Neural crest cell (in vitro differentiated cells): ENCODE measurements at places on chromosomes 6 and 20. TPM values are rescaled to one million over a fixed set of nuclear protein-coding genes. Genes with fewer than 3 reads are reported as not detected.

ZNF165 gene
- 0.91 and 0.98 TPM in 2 replicates for total RNA-seq

IPCEF1 gene
- 0.28 and 0.52 TPM in 2 replicates for total RNA-seq

BTBD3 gene
- 131 and 134 TPM in 2 replicates for total RNA-seq

EFHC1 gene
- 43.7 and 46.0 TPM in 2 replicates for total RNA-seq

SYTL3 gene
- total RNA-seq: 0.20 and 0.28 TPM in 2 replicates

POPDC3 gene
- total RNA-seq: 0.77 and 0.86 TPM in 2 replicates

- no peak for DNase-seq
Observed at GRCh38 chr20:42613076-42613475, 576.6 kb downstream of the PTPRT start.

GRCh38 chr6:119022796-119023195 is 55.7 kb downstream of the FAM184A start:
- DNase-seq: no peak

GRCh38 chr6:11538052-11538818 is 686 bp downstream of the TMEM170B start:
- peak; percentile 28 for DNase-seq

DNA sequence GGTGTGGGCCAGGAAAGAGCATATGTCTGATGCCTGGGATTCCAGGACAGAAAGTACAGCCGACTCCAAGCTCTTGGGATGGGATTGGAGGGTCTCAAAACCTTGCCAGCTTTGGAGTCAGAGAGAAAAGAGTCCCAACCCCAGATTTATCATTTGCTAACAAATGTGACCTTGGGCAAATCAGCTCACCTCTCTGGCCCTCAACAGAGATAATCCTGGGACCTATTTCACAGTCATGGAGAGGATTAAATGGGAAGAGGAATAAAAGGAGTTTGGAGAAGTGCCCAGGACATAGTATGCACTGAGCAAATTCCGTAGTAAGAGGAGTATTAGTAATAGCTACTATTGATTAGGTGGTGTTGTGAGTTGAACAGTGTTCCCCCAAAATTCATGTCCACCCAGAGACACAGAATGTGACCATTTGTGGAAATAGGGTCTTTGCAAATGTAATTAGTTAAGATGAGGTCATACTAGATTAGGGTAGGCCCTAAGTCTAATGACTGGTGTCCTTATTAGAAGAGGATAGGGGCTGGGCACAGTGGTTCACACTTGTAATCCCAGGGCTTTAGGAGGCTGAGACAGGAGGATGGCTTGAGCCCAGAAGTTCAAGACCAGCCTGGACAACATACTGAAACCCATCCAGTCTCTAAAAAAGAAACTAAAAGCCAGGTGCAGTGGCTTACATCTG is 17.1 kb downstream of the RIPOR3 start:
- no peak for DNase-seq

GRCh38 chr20:17507032-17507431 is 24.1 kb downstream of the BFSP1 start:
- no peak for DNase-seq

GRCh38 chr6:56491606-56492328 is 150.9 kb downstream of the DST start:
- DNase-seq: no peak

- no peak for DNase-seq
Observed at GRCh38 chr6:75098709-75099108, 107.1 kb downstream of the COL12A1 start.

DNA sequence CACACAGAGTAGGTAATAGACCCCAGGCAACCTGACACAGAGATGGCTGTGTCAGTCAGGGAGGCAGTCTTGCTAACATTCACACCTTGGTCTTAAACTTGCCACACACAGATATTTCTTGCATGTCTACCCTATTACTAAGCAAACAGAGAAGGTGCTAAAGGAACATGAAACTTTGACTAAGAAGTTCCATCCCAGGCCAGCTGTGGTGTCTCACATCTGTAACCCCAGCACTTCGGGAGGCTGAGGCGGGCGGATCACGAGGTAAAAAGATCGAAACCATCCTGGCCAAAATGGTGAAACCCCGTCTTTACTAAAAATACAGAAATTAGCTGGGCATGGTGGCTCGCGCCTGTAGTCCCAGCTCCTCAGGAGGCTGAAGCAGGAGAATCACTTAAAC is 222.4 kb upstream of the JARID2 start:
- no peak for DNase-seq

DNA sequence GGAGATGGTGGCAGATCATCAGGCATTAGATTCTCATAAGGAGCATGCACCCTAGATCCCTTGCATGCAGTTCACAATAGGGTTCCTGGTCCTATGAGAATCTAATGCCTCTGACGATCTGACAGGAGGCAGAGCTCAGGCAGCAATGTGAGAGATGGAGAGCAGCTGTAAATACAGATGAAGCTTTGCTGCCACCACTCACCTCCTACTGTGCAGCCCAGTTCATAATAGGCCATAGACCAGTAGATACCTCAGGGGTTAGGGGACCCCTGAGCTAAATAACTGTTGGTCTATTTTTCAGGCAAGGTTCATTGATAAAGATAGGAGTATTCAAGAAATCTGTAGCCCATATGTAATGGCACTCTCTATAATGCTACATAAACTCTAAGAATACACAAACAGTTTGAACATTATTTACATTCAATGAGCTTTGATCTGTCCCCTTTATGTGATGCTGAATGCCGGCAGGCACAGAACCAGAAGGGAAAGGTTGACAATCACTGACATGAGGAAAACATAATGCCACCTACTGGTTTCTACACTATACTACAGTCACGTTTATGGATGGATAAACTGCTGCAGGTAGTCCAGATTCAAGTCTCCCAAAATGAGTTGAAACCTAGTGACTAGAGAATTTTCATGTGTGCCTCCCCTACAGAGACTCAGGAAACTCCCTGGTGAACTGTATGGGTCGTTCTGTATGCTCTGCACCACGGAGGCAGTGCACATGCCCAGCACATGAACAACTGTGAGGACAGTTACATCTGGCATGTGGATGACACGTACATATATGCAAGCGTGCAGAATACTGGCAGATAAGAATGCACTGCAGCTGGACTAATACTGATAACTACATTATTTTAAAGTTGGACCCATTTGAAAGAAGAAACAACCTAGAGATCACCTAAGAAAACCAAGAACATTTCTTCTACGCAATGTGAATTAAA is 72.0 kb downstream of the DST start:
- no peak for DNase-seq

GRCh38 chr6:164409309-164410009 is 899.9 kb downstream of the C6orf118 start:
- DNase-seq: no peak

DNA sequence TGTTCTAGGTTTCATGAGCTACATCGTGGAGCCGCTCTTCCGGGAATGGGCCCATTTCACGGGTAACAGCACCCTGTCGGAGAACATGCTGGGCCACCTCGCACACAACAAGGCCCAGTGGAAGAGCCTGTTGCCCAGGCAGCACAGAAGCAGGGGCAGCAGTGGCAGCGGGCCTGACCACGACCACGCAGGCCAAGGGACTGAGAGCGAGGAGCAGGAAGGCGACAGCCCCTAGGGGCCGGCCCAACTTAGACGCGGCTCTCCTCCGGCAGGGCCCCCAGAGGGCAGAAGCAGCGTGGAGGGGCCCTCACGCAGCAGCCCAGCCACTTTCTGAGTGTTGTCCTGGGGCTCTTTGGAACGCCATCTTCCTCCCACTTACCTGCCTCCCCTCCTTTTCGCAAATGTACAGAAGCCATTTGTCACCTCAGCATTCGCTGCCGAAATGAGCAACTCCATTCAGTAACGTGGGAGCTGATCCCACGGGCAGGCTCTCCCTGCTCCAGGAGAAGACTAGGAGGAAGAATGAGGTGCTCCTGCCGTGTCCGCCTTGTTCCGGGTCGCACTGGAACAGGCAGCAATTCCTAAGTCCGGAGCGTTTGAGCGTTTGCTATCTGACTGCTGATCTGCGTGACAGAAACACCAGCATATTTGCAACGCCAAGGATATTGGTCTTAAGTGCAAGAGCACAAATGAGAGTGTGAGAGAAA is 58.4 kb downstream of the MTFR2 start:
- no peak for DNase-seq

- no peak for DNase-seq
Observed at GRCh38 chr20:33689973-33690372, 3.8 kb upstream of the E2F1 start.

GRCh38 chr6:82511546-82511945 is 147.9 kb downstream of the TPBG start:
- no peak for DNase-seq

DNA sequence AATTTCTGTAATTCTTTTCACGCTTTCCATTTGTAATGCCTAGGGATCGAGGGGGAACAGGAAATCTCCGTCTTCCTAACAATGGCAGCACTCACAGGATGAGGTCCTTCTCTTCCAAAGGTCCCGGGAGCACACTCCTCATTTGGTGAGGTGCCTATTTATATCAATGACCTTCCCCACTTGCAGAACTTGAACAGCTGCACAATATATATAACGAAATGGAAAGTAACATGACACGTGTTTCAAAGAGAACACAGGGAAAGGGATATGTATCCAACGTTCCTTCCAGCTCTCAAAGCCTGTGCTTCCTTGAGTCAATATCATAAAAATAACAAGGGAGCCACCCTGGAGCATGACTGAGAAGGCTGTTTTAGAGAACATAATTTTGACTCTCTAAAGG is 78.6 kb upstream of the RBM24 start:
- no peak for DNase-seq

DNA sequence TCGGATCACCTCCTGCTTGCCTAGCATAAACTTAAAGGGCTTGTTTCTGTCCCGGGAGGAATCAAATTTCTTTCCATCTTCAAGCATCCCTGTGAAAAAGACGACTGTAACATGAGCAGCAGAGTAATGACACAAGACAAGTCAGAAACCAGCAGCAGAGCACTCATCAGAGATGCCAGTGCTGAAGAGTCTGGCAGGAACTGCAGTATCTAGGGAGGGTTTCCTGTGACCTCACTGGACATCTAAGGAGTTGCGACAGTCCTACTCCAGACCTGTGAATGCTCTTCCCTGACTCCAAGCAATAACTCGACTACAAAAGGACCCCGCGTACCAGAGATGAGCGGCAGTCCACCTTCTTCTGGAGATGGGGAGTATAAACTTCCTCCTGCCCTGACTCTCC is 17.3 kb downstream of the FKBP1A start:
- DNase-seq: no peak
